ENCODE measurements at places on chromosomes 12 and 14.

- DNase-seq = no peak
Observed at GRCh38 chr14:68337279-68337678, 455.6 kb downstream of the ZFP36L1 start.

GRCh38 chr12:6963016-6963731, 7.3 kb downstream of the PHB2 start:
- no peak for DNase-seq

- no peak for DNase-seq
Observed at GRCh38 chr14:24913021-24913420, 136.9 kb downstream of the STXBP6 start.

DNA sequence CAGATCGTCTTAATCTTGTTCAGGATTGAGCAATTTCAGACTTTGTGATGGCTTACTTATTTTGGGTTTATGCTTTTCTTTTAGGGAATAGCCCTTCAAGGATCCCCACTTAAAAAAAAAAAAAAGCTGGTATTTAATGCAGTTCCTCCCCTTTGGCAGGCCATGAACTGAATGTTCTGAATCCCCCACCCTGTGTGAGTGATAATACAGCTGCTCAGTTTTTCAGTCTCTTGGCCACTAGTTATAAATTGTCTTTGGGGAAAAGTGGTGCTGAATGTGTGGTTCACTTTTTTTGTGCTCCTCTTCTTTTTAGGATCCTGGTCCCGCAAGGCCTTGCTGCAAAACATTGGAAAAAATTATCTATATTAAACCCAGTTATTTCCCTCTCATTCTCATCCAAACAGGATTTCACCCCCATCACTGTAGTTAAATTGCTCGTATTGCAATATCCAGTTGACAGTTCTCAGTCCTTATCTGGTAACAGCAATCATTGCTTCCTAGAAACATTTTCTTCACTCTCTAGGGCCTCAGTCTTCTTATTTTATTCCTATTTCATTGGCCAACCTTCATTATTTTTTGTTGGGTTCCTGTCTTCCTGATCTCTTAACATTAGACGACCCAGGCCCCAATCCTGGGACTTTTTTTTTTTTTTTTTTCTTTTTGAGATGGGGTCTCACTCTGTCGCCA, 73.1 kb upstream of the PAWR start:
- DNase-seq = no peak

DNA sequence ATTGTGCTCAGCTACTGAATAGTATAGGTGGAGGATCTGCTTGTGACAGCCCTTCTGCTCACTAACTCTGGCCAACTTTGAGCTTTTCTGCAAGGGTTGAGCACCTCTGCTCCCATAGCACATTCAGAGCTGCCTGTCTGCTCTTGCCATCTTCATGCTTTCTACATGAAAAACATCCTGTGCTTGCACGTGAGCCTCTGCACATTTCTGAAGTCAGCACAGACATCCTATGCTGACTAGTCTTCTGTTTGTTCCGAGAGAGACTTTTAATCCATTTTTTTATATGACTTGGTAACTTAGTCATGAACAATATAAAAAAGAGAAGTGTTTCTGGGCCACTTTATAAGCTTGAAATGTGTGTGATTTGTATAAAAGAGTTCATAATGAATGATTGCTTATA, 969.3 kb downstream of the TMTC2 start:
- no peak for DNase-seq

DNA sequence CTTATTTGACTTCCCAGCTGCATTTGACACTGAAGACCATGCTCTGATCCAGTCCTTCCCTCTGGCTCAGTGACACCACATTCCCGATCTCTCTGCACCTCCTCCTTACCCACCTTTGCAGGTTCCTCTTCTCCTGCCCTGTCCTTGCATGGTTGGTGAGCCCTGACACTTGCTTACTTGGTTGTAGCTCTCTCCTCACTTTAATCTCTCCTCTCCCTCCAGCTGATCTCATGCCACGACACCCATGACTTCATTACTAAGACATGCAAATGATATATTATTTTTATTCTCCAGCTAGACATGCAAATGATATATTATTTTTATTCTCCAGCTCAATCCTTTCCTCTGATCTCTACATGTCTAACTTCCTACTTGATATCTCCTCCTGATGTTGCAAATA, at the start of gene SERPINA9:
SERPINA9 (minus strand) TSS at position 175 of the 400 bp plus-strand sequence. CDS start 6,357 bp downstream, outside the sequence.
- DNase-seq = no peak

- DNase-seq = no peak
Observed at GRCh38 chr14:91830777-91831176, 36.6 kb downstream of the TC2N start.

DNA sequence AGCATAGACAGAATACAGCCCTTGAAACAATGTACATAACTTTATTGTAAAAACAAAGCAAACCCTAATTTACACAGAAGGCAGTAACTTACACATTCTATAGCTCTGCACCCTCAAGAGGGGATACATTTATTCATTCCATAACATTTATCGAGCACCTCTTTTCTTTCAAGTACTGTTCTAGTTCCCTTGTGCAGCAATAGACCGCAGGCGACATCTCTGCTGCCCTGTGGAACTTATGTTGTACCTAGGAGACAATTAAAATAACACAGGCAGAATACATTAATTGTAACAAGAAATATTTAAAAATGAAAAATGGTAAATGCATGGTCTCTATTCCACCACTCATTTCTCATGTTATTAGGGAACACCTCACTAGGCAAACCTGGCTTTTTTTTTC, 1.4 kb upstream of the ARHGDIB start:
- no peak for DNase-seq

DNA sequence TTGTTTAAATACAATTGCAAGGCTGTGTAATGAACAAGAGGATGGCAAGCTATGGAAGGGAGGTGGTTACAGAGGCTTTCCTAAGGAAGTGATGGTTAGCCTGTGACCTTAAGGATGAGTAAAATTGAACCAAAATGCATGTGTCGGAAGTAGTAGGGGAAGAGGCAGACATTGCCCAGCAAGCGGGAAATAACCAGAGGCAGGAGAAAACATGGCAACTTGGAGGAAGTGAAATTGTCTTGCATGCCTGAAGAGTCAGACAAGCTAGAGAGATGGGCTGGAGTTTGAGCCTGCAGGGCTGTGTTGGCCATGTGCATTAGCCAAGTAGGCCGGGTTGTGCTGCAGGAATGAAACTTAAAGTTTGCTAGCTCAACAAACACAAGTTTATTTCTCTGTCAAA, 96.2 kb downstream of the BTG1 start:
- no peak for DNase-seq

- DNase-seq = no peak
Observed at GRCh38 chr14:96001866-96002497, 37.2 kb upstream of the C14orf132 start.

DNA sequence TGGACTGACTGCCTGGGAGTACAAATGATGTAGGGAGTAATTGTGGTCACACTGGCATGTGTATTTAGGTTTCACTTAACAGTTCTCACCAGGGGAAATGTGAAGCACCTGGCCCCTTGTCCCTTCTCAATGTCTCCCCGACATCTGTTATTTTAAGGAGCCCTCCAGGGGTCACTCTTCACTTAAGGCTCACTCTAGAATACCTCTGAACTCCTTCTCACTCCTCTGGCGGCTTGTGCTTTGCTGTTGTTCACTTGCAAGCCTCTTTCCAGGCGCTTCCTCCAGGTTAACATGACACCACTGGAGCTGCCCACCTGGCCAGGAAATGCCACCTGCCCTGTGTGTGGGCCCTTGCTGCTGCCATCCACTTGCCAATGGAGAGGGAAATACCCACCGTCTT, 56.5 kb upstream of the GZMB start:
- no peak for DNase-seq

DNA sequence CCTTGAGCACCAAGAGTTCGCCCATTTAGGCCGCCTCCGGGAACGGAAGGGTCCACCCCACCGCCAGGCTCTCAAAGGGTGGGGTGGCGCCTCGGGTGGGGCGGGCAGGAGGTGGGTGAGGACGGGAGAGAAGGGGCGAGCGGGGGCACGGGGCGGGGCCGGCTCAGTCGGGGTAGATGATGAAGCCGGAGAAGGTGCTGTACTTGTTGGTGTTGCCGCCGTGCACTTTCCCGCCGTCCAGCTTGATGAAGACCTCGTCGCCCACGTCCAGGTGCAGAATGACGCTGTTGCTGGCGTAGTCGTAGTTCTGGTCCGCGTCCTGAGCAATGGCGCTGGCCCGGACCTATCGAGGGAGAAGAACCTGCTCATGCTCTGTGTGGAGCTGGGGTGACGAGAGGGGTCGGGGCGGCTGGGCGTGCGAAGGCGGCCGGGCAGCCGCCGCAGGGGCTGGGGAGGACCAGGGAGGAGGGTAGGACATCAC, 4.1 kb downstream of the C1QL4 start:
- no peak for DNase-seq

- DNase-seq = no peak
Observed at GRCh38 chr12:26748412-26748740, 84.6 kb downstream of the ITPR2 start.
